ENCODE measurements at places on chromosomes 11 and 22. TPM values are rescaled to one million over a fixed set of nuclear protein-coding genes. Genes with fewer than 3 reads are reported as not detected.

- peak; percentile 90 for DNase-seq
Observed at GRCh38 chr22:23786752-23787599, at the start of gene SMARCB1. TSS of gene SMARCB1 (plus strand) at chr22:23786966. CDS start at chr22:23787170, 204 bp downstream.

GRCh38 chr11:95455228-95455970 lies 224.4 kb upstream of the SESN3 start:
- DNase-seq: no peak

The APLNR gene
- total RNA-seq: not detected

DNA sequence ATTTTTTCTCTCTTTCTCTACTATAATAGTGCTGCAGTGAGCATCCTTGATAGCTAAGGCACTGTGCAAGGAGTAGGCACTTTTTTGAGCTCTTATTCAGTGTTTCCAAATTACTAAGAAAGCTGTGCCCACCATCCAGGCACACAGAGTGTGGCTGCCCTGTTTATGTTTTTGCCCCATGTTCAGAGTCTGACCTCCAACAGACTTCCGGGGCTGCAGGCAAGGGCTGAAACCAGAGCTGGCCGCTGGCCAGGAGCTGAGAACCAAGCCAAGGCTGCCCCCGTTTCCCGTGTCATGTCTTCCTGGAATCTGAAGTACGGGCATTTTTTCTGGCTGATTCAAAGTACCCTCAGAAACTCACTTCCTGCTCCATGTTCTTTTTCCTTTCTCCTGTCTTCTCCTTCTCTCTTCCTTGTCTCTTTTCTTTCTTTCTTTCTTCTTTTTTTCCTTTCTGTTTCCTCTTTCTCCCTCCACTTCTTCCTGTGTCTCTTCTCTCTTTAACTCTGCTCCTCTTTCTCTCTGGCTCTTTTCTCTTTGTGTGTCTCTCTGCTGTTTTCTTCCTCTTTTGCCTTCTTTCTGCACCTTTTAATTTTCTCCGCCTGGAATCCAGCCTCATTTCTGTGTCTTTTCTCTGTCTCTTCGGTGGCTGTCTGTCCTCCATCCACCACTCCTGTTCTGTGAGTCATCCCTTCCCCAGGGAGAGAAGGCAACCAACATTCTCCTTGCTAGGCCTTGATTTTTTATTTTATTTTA lies 17.0 kb upstream of the KCTD14 start:
- peak; percentile 80 for DNase-seq

DNA sequence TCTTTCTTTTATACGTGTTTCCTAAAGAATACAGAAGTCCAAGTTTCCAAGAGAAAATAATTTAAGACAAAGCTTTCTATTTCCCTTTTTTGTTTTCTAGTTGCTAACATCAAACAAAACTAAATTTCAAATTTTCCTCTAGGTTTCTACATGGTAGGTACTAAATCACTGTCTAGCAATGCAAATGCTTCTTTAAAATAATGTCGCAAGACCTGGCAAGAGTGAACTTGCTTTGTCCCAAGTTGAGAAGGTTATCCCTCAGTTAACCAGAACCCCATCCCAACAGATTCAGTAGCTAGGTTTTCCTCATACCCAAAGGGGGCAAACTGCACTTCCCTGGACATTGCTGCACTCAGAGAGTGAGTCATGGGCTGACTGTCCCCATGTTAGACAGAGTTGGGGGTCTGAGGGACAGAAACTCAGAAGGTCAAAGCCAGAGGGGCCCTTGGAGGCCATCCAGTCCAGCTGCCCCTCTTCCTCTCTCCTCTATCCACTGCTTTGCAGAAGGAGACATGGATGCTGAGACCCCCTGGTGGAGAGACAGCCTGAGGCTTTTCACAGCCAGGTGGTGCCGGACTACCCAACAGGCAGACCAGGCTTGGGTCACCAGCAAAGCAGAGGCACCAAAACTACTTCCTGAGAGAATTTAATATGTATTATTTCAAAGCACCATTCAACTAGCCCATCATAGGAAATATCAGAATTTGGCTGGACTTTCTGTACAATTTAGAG lies 23.1 kb downstream of the OR2AT4 start:
- no peak for DNase-seq

GRCh38 chr11:112658431-112658878 lies 302.8 kb upstream of the NCAM1 start:
- no peak for DNase-seq
